ENCODE measurements at places on chromosomes 7 and 10.

DNA sequence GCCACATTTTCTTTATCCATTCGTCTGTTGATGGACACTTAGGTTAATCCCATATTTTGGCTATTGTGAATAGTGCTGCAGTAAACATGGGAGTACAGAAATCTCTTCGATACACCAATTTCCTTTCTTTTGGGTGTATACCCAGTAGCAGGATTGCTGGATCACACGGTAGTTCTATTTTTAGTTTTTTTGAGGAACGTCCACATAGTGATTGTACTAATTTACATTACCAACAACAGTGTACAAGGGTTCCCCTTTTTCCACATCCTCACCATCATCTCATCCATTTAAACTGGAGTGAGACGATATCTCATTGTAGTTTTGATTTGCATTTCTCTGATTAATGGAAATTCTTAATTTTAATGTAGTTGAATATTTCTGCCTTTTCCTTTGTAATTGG is 19.3 kb downstream of the VKORC1L1 start:
- no peak for DNase-seq

DNA sequence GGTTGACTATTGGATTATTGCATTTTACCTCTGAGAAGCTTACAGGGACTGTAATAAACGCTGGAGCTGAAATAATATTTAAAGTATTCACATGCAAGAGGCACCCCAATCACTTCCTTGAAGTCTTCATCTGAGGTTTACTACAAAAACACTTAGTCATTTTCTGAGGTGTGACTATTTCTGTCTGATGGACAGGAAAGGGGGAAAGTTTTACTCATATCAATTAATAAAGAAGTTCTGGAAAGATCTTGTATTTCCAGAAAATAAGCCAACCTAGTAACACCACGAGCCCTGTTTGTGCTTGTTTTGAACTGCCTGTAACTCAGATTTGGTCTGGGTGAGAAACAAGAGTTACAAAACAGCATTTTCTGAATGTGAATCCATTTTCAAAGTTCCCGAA is 63.9 kb upstream of the PRKCQ start:
- DNase-seq, result no peak

DNA sequence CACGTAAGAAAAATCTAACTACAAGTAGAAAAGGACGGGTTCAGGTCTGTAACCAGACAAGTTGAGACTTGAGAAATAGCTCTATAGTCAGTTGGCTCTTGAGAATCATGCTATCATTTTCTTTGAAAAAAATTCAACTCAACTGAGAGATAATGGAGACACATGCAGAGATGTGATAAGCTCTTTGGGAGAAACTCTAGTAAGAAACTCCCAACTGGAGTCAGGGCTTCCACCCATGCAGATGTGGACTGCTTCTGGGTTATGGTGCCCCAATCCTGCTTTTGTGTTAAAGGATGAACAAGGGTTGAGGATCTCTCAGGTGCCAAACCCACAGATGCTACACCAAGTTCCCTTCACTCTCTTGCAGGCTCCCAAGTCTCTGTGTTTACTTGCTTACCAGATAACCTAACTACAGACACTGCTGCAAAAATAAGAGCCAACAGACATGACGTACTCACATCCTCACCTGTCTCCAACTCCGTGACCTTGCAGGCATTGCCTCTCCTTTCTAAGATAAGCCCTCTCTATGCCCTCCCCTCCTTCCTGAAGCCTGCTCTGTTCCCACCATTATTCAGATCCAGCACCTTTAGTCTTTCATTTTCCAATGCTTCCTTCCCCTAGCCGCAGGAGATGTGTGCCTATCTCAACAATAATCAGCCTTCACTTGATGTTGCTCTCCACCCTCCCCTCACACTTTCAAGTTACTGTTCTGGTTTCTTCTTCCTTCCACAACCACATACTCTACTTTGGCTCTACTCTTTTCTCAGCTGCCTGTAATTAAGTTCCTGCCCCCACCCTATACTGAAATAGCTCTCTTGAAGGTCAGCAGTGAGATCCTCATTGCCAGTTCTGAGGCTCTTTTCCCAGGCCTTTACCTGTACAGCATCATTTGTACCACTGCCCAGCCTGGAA is 130.0 kb downstream of the ICA1 start:
- DNase-seq, result peak; percentile 9

DNA sequence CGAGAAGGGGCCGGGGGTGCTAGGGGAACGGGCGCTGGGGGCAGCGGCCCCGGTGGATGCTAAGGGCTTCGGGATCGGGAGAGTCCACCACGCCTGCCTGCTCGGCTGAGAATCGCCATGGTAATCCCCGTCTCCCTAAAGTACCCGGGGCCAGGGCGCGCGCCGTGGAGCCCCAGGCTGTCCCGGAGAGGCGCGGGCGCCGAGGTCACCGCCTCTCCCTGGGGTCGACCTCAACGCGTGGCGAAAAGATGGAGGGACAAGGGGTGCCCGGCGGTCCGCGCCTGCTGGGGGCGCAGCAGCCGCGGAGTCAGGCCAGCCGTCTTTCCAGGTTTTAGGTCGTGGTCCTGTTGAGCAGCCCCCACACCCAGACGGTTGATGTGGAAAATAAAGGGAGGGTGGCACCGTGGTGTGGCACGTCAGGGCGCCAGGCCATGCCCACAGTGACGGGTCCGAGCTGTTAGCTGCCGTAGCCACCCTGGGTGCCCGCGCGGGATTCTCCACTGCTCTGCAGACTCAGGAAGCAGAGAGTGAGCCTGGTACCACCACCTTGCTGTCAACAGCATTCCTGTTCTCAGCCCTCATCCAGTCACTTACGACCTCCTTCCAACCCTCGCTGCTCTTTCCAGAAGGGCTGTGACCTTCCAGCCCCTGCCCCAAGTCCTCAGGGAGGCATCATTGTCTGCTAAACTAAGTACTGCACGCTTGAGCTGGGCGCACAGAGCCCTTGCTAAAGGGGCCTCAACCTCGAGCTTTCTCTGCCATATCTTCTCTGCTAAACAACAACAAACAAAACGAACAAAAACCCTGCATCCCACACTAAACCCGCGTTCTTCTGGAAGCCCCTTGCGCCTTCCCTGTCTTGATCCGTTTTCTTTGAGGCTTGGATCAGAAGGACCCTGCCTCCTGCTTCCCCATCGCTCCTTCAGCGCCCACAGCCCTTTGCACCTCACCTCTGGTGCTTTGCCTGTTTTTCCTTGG is 666 bp downstream of the SMKR1 start:
- DNase-seq, result no peak

DNA sequence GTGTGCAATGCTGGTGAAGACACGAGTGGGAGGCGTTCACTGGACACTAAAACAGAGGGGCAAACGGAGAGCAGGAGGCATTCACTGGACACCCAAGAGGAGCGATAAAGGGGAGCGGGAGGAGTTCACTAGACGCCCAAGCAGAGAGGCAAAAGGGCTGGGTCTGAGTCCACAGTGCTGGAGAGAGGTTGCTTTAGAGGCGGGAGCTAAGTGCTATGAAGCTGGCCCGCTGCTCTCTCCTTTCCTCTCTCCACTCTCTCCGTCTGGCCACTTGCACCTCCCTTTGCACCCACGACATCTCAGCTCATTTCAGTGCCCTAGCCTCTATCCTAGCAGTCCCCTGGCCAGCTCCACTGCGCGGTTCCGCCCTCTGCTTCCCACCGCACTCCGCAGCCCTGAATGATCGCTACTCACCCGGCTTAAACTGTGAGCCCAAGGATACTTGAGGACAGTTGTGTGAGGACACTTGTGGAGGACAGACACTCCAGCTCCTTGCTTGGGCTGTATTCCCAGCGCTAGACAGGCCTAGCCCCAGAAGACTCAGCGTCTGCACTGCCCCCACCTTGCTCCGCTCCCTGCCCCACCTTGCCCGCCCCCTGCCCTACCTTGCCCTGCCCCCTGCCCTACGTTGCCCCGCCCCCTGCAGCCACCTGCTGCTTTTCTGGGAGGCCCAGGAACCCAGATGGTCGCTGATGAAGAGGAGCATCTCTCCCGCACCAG is 78.8 kb upstream of the CPXM2 start:
- no peak for DNase-seq

DNA sequence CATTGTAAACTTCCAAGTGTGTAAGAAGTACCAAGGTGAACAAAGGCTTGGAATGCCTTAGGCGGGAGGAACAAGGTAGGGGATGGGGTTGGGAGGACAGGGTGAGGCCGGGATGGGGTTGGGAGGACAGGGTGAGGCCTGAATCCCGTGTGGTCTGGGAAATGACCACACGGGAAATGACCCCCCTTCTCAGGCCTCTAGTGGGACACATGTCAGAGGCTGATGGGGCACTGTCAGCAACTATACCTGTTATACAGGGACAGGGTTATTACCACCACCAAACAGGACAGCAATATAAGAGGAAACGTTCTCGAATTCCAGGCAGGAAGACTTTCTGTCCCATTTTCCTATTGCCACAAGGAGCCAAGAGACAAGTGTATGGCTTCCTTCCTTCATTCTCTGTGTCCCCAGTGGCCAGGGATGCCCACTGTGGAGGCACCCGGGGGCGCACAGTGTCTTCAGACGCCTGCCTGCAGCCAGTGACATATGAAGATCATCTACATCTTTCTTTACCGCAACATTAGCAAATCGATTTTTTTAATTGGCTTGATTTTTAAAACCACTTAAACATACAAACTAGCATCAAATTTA is 1.3 kb downstream of the MKI67 start:
- no peak for DNase-seq

DNA sequence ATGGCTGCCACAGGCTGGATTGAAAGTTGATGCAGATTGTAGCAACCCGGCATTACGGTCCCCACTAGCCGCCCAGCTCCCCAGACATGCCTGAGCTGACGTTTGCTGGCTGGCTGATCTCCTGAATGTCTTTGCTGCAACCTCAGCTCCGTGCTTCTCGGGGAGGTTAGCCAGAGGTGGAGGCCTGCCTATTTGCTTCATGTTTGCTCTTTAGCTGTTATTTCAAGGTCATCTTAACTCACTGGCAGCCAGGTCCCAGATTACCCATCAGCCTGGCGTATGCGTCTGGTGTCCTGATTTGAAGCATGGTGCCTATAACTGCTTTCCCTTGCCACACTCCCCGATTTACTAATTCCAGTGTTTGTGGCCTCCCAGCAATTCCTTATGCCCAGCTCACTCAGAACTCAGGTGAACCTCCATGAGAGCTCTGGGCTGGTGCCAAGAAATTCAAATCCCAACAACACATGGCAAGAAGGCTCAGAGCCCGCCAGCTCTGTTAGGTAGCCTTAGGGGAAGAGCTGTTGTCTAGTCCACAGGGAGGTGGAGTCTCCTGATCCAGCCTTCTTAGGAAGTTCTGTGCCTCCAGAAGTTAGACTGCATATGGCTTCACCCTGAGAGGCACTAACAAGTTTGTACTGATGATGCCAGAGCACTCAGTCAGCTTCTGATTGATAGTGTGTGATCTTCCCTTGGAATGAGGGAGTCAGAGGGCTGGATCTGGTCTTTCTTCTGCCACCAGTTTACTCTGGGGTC is 69.7 kb upstream of the EXOC4 start:
- no peak for DNase-seq

DNA sequence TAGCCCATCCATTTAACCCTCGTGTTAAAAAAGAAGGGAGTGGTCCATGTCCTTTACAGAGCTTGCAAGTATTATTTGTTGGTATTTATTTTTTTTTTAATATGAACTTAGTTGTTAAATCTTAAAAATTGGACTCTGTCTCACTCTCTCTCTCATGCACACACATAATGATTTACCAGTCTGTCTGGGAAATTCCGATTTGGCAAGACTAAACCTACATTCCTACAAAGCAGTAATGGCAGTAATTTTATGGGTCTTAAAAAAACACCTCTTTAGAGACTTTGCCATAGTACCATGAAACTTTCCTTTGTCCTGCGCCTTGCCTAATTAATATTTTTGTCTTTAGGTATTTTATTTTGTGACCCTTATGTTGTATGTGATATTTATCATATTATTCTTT is 239.5 kb upstream of the PPP1R3A start:
- no peak for DNase-seq

DNA sequence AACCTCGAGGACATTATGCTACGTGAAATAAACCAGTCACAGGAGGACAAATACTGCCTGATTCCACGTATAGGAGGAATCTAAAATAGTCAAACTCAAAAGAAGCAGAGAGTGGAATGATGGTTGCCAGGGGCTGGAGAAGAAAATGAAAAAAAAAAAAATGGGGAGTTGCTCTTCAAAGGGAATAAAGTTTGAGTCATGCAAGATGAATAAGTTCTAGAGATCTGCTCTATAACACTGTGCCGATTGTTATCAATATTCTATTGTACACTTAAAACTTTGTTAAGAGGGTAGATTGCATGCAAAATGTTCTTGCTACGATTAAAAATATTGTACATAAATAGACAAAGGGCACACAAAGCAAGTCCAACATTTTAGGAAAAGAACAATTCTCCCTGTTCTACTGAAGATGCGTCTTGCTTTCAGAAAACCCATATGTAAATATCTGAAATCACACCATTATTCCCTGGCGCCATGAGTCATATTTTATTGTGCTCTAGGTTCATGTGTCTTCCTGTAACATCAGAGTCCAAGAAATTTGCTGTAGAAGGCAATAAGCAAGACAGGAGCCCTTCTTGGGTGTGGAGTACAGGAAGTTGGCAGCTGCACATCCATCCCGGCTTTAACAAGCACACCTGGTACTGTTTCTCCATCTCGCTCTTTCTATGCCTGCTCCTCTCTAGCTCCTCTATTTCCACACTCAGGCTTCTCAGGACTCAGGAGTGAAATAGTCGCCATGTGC is 145.9 kb downstream of the GFRA1 start:
- no peak for DNase-seq

GRCh38 chr10:80750268-80750667 is 212.6 kb downstream of the SH2D4B start:
- no peak for DNase-seq

GRCh38 chr10:124300224-124300623 is 118.5 kb downstream of the OAT start:
- no peak for DNase-seq

- DNase-seq, result no peak
Measured at GRCh38 chr7:18895456-18895855, 222.0 kb downstream of the TWIST1 start.

- no peak for DNase-seq
Measured at GRCh38 chr10:18955061-18955460, 93.5 kb upstream of the MALRD1 start.

GRCh38 chr7:149727053-149727898 is 46.1 kb downstream of the ZNF467 start:
- DNase-seq, result no peak

GRCh38 chr7:269721-270120 is 20.2 kb upstream of the FOXL3 start:
- DNase-seq, result no peak

DNA sequence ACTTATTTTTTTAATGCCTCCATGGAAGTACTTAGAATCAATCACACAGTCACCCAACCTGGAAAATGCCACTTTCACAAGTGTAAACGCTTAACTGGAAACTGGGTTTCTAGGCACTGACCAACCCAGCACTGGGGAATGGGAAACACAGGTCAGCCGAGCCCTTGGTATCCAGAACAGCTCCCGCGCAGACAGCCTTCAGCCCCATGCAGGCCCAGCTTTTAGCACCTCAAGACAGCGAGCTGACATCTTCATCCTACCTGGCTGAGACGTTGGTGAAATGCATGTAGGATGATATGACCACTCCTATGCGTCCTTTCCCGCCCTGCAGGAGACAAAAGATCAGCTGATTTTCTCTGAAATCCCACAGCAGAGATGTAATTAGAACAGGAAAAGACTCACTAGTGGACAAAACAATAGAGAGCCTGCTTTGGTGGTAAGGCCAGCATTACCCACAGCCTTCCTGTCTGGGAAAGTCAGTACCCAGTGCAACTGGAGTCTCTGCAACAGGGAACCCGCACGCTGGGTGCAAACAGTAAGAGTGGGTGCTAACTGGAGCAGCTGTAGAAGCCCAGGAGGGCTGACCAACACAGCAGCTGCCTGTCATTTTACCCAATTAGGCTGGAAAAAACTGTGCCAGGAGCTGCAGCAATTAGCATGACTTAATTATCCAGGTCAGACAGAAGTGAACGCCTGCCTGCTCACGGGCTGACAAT is 153.7 kb downstream of the TNS3 start:
- no peak for DNase-seq

All from stimulated activated CD4-positive, alpha-beta T cell treated with anti-CD3 and anti-CD28 coated beads, TNF-alpha, amount 100 ng/mL, for 1 hour (primary cell).